ENCODE measurements at places on chromosomes 11 and 22.
A peak's percentile ranks its signal among the peaks of the same experiment; 100 is the strongest.

GRCh38 chr11:25615069-25615468 is 716.9 kb upstream of the ANO3 start:
- DNase-seq: no peak

DNA sequence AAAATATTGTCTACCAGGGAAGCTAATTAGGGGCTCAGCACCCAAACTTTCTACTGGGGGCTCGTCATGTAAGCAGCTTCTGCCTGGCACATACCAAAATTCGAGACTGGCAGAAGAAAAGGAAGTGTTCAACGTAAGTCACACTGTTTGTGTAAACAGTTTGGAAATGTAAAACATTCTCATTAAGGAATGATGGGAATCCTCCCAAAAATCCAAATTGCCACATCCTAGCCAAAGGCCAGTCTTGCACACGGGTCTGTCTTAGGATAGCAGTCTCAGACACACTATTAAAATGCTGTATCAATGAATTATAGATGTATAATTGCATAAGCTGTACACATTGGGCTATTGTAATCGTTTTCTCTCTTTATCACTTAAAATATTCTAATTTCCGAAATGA is 28.9 kb downstream of the CUL5 start:
- no peak for DNase-seq

DNA sequence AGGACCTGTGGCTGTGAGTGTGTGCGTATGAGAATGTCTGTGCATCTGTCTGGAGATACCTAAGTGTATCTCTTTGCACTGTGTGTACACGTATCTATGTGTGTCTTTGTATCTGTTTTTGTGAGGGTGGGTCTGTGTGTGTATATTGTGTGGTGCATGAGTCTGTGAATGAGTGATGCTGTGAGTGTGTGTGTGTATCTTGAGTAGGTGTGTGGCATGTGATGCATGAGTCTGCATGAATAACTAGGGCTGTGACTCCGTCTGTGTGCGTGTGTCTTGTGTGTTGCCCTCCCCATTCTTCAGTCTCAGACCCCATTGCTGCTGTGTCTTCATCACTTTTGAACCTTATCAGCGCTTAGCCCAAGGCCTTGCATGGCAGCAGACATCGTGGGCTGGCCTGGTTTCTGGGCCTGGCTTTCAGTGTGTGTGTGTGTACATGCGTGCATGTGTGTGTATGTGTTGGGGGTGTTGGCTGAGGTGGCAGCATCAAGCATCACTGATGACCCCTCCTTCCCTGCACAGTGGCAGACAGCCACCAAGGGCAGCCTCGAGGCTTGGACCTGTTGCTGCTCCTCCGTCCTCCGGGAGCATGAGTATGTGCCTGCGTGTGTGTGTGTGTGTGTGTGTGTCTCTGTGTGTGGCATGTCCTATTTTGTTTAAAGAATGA is 1.4 kb downstream of the SGSM1 start:
- no peak for DNase-seq

GRCh38 chr11:12122083-12122482 is 11.7 kb downstream of the MICAL2 start:
- DNase-seq: peak; percentile 55

GRCh38 chr22:50513175-50513574 is 5.2 kb downstream of the NCAPH2 start:
- DNase-seq: no peak

DNA sequence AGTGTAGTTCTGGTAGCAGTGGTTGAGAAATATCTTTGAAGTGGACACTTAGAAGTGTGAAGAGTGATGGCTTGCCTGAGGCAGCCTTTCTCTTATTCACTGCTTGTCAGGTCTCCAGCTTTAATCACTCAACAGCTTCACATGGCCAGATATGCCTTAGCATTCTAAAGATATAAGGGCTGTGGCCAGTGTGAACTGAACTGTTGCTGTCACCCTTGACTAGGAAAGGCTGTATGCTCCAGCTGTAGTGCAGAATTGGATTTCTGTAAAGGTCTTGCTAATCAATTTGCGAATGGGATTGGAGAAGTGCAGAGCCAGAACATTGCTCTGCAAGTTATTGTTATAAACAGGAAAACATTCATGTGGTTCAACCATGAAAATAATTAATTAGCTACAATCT is 266.7 kb downstream of the TMEM135 start:
- no peak for DNase-seq

DNA sequence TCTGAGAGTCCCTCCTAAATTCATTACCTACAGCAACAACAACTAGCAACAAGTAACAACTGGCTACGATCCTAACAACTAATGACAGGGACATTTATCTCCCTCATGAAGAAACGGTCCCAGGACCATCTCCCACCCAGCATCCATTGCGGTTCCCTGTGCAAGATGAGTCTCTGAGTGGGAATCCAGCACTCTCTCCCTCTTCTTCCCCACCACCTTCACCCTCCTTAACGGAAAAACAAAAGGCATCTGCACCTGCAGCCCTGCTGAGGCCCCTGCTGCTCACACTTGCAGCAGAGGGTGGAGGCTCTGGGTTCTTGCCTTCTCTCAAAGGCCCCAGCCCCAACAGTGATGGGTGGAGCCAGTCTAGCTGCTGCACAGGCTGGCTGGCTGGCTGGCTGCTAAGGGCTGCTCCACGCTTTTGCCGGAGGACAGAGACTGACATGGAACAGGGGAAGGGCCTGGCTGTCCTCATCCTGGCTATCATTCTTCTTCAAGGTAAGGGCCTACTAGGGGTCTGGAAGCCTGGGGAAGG is at the start of gene CD3G:
Gene CD3G (plus strand): TSS at position 364 of the 535 bp plus-strand sequence. CDS start 80 bp downstream, at position 444.
- DNase-seq: no peak

DNA sequence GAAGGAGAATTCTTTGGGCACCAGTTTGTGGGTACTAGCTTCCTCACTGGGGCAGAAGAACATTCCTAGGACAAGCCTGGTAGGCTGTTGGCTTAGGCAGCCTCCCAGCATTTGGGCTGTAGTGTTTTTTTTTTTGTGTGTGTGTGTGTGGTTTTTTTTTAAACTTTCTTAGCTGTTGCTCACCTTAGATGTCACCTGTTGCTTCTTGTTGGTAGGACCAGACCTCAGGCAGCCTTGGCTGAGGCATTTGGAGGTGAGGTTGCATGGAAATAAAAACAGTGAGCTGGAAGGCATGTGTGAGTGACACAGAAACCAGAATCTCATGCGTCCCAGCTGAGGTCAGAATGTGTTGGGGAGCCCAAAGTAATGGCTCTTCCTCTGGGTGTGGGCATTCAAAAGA is 21.3 kb downstream of the AMPD3 start:
- no peak for DNase-seq

Data from dermis blood vessel endothelial cell (primary cell).